Caco-2 (cell line): ENCODE measurements at places on chromosomes 3 and 15. TPM values are rescaled to one million over a fixed set of nuclear protein-coding genes. Genes with fewer than 3 reads are reported as not detected.
A peak's percentile ranks its signal among the peaks of the same experiment; 100 is the strongest.

GRCh38 chr3:67362686-67363085 lies 291.7 kb downstream of the SUCLG2 start:
- no peaks in the 10 kb centered on the region; the same call in 1 of the 2 replicates for H3K4me1 ChIP-seq
- H3K27ac ChIP-seq, result no peak overlapping the region
- DNase-seq, result peak; percentile 39
- no peaks in the 10 kb centered on the region for H3K36me3 ChIP-seq
- no peaks in the 10 kb centered on the region for H3K27me3 ChIP-seq

DNA sequence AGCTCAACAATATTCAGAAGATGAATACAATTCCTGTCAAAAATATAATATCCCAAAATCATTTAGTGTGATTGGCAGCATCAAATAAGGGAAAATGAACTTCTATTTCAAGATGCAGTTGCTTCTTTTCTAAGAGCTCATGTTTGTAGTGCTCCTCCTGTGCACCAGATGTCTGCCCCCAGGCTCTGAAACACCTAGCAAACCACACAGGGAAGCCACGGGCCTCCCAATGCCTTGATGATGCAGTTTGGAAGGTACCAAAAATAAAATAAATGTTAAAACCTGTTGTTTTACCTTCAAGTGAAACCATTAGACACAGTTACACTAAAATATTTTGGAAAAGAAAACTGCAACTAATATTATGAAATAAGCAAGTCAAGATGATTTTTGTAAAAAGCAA lies 22.2 kb downstream of the CFAP20DC start:
- no peaks in the 10 kb centered on the region for H3K27me3 ChIP-seq
- no peak overlapping the region for H3K27ac ChIP-seq
- no peaks in the 10 kb centered on the region for H3K4me1 ChIP-seq
- no peak overlapping the region for H3K4me3 ChIP-seq

DNA sequence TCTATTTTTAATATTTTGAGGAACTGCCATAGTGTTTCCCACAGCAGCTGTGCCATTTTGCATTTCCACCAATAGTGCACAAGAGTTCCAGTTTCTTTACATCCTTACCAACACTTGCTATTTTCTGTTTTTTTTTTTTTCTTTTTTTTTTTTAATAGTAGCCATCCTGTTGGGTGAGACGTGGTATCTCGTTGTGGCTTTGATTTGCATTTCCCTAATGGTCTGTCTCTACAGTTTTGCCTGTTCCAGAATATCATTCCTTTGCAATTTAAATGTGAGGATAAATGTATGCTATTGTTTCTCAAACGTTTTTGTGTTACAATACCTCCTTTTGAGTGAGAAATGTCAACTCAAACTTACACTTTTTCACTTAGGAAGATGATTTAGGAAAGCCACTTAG lies 22.4 kb downstream of the RCN2 start:
- no peak overlapping the region for H3K4me3 ChIP-seq
- no peaks in the 10 kb centered on the region for H3K36me3 ChIP-seq
- no peaks in the 10 kb centered on the region for H3K4me1 ChIP-seq
- no peaks in the 10 kb centered on the region for H3K27me3 ChIP-seq
- no peak overlapping the region for H3K27ac ChIP-seq

Gene SEMA3F
- 11.3 and 16.5 TPM in 2 replicates for total RNA-seq

- no peaks in the 10 kb centered on the region for H3K36me3 ChIP-seq
- no peak for DNase-seq
- H3K4me1 ChIP-seq, result no peaks in the 10 kb centered on the region
These were observed 352.1 kb downstream of the SHQ1 start for GRCh38 chr3:72496051-72496670.

Gene CIB1
- total RNA-seq, result 37.7 and 44.5 TPM in 2 replicates

DNA sequence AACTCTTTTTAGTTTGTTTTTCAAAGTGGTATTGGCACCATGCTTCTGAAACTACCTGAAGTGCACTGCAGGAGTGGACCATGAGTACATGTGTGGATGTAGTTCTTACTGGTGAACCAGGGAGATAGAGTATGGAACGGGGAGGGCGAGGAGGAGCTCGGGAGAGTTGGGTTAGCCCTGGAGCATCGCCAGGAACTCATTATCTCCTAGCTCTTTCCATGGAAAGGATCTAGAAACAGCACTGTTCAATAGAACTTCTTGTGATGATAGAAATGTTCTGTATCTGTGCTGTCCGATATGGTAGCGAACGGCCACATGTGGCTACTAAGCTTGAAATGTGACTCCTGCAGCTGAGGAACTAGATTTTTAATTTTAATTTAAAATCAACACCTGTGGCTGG lies 47.3 kb downstream of the VGLL4 start:
- H3K27me3 ChIP-seq, result no peaks in the 10 kb centered on the region
- H3K4me3 ChIP-seq, result no peak overlapping the region
- H3K4me1 ChIP-seq, result peaks cover 17% of the 10 kb centered on the region
- H3K36me3 ChIP-seq, result no peaks in the 10 kb centered on the region
- H3K27ac ChIP-seq, result no peak overlapping the region

DNA sequence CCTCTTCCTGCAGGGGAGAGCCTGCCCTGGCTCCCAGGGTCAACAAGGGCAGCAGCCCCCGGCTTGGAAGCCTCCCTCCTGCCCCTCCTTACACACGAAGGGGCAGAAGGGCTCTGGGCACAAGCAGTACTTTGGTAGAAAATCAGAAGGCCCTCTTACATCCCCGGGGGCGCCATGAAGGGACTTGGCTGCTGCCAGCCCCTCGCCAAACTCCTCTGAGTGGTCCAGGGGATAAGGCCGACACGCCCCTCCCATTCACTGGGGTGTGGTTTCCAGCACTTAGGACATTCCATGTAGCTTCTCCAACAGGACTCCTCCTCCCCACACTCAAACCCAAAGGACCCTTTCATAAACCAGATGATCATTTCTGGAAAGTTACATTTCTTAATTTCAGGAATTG lies 1.2 kb upstream of the ST8SIA2 start:
- no peaks in the 10 kb centered on the region; the same call in 1 of the 2 replicates for H3K4me1 ChIP-seq
- DNase-seq, result no peak
- H3K27ac ChIP-seq, result no peak overlapping the region
- H3K36me3 ChIP-seq, result no peaks in the 10 kb centered on the region
- H3K4me3 ChIP-seq, result no peak overlapping the region

GRCh38 chr15:89119489-89120478 lies 31.5 kb downstream of the ABHD2 start:
- peaks cover 5% of the 10 kb centered on the region; the same call in 1 of the 2 replicates for H3K36me3 ChIP-seq
- H3K27ac ChIP-seq, result peak overlapping the region; percentile 82
- H3K4me1 ChIP-seq, result peaks cover 85% of the 10 kb centered on the region

DNA sequence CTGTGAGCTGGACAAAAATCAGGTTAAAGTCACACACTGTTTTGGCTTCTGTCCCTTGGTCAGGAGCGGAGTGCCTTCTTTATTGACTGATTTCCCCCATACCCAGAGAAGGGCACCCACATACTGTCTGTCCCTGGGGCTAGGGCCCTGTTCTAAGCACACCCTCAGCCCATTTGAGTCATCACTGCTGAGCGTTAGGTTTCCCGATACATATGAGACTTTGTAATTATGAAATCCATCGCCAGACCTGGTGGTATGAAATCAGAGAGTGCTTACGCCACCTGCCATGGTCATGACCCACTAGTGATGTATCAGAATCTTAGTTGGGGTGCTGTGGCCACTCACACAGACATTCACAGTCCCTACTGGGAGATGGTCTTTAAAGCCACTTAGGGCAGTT lies 96.8 kb downstream of the CHDH start:
- H3K36me3 ChIP-seq, result no peaks in the 10 kb centered on the region
- no peak overlapping the region for H3K27ac ChIP-seq
- no peak overlapping the region for H3K4me3 ChIP-seq
- H3K27me3 ChIP-seq, result no peaks in the 10 kb centered on the region
- H3K4me1 ChIP-seq, result no peaks in the 10 kb centered on the region
- DNase-seq, result no peak

Gene AHSG
- total RNA-seq, result 222 and 237 TPM in 2 replicates

Gene POTEB3
- not detected in 2 replicates for total RNA-seq

DNA sequence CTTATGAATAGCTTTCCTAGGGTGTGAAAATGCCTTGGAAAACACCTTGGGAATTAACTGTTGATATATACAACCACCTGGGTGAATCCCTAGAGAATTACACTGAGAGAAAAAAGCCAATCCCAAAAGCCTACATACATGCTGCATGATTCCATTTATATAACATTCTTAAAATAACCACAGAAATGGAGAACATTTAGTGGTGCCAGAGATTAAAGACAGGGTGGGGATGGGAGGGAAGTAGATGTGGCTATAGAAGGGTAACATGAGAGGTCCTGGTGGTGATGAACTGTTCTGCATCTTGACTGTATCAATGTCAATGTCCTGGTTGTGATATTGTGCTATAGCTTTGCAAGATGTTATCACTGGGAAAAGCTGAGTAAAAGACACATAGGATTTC lies 291.0 kb downstream of the CLSTN2 start:
- H3K4me1 ChIP-seq, result no peaks in the 10 kb centered on the region
- no peaks in the 10 kb centered on the region for H3K36me3 ChIP-seq
- H3K27me3 ChIP-seq, result no peaks in the 10 kb centered on the region
- H3K27ac ChIP-seq, result no peak overlapping the region

DNA sequence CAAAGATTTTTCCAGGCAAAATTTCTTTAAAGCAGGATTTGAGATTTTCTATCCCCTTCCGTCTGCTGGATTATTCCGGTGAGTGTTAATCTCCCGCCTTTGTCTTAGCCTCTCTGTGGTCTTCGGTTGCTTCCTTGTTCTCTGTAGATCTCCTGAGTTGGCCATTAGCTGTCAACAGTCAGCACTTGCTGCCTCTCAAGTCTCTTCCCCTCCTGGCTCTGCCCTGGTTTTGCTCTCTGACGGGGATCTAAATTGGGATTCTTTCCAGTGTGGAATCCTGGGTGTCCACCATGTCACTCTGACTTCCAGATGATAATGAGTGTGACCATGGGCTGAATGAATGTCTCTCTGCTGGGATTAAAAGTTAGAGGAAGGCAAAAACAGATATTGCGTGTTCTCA lies 121.5 kb downstream of the IGF1R start:
- H3K4me3 ChIP-seq, result no peak overlapping the region
- H3K27ac ChIP-seq, result no peak overlapping the region
- no peaks in the 10 kb centered on the region for H3K36me3 ChIP-seq
- no peak for DNase-seq

Gene B2M
- 269 and 273 TPM in 2 replicates for total RNA-seq

Gene ZNF501
- 3.2 and 3.3 TPM in 2 replicates for total RNA-seq

- peak overlapping the region; percentile 98 for H3K27ac ChIP-seq
- H3K4me3 ChIP-seq, result peak overlapping the region; percentile 80
- DNase-seq, result no peak
- H3K36me3 ChIP-seq, result peaks cover 7% of the 10 kb centered on the region
These were observed 518 bp downstream of the QARS1 start for GRCh38 chr3:49104052-49104426.

- H3K4me3 ChIP-seq, result no peak overlapping the region
- no peaks in the 10 kb centered on the region for H3K4me1 ChIP-seq
- H3K27me3 ChIP-seq, result no peaks in the 10 kb centered on the region
- no peak overlapping the region for H3K27ac ChIP-seq
These were observed 173.2 kb downstream of the ALCAM start for GRCh38 chr3:105539897-105540296.

GRCh38 chr15:32802286-32802936 lies 84.6 kb downstream of the GREM1 start:
- no peaks in the 10 kb centered on the region for H3K27me3 ChIP-seq
- no peak for DNase-seq
- no peaks in the 10 kb centered on the region for H3K36me3 ChIP-seq
- no peak overlapping the region for H3K4me3 ChIP-seq

DNA sequence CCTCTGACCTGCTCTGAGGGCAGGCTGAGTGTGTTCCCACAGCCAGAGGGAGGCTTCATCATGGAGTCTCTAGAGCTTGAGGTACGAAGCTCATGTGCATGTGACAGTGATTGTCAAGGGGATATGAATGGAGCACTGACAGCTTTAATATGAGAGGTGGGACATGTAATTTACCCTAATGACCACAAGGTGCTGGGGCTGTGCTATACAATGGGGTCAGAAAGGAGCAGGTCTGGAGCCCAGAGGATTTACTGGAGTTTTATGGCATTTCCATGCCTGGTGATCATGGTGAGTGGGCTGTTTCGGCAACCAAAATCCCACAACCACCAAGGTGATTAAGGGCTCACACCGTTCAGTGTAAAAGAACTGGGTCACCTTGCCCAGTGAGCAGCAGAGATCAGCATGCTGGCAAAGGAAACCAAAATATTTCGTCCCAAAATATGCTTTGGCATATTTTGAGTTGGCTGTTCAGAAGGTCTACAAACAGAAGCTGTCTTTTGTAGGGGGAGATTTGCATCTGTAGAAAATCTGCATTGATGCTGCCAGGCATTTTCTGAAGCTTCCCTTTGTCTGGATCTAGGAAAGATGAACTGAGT lies 40.1 kb upstream of the RASGRF1 start:
- H3K4me1 ChIP-seq, result no peaks in the 10 kb centered on the region
- no peak overlapping the region for H3K4me3 ChIP-seq
- no peaks in the 10 kb centered on the region for H3K36me3 ChIP-seq

DNA sequence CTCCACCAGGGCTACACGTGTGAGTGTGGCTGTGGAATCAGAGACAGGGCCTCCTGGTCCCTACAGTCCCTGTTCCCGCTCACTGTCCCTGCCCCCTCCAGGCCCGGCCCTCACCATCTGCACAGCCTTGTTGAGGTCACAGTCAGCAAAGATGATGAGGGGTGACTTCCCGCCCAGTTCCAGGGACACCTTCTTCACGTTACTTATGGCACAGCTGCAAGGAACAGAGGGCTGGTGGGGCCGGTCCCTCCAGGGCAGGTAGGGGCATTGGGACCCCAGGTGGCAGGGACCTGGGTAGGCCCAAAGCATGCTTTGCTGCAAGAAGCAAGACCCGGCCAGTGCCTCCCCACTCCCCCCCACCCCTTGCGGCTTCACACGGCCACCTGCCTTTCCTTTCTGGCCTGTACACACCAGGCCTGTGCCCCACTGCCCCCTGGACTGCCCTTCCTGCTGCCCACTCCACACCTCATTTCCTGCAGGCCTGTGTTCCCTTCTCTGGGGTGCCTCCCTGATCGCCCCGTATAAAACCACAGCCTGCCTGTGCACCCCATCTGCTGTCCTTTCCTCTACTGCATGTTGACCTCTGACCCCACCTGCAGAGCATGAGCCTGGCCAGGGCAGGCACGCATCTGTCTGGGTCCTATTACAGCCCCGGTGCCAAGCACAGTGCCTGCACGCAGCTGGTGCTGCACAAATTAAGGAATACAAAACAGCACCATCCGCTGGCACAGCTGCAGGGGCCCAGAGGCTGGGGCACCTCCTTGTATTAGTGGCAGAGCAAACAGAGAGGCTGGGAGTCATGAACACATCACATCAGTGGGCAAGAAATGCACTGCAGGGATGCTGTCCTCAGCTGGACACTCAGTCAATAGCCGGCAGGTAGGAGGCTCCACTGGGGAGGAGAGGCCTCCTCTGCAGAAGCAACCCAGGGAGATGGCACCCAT lies 30.8 kb upstream of the SLC41A3 start:
- H3K27me3 ChIP-seq, result no peaks in the 10 kb centered on the region
- H3K27ac ChIP-seq, result no peak overlapping the region
- no peak overlapping the region for H3K4me3 ChIP-seq
- H3K4me1 ChIP-seq, result peaks cover 4% of the 10 kb centered on the region; the same call in 1 of the 2 replicates

Gene ARGFX
- not detected in 2 replicates for total RNA-seq

GRCh38 chr3:101381809-101382208 lies 61.4 kb upstream of the IMPG2 start:
- H3K27ac ChIP-seq, result no peak overlapping the region
- no peaks in the 10 kb centered on the region for H3K36me3 ChIP-seq
- peaks cover 13% of the 10 kb centered on the region for H3K4me1 ChIP-seq
- H3K27me3 ChIP-seq, result no peaks in the 10 kb centered on the region
- no peak overlapping the region for H3K4me3 ChIP-seq

Gene SOX14
- total RNA-seq, result not detected in 2 replicates
